ENCODE measurements at places on chromosomes 7 and 10.

DNA sequence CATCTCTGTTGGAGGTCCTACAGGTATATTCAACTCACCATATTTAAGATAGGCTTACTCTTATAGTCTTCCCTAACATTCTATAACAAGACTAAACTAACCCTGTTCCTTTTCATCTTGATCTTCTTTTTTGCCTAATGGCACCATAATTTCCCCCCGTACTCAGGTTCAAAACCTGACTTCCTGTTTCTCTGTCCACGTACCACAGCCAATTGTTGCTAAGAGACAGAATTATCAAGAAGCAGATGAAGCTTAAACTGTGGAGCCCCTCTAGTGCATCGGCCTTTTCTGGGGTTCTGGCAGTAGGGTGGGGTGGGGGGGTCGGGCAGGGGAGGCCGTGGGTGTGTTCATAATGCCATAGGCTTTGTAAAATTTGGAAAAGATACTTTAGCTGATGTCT lies 109.2 kb downstream of the EVX1 start:
- no peak for DNase-seq

DNA sequence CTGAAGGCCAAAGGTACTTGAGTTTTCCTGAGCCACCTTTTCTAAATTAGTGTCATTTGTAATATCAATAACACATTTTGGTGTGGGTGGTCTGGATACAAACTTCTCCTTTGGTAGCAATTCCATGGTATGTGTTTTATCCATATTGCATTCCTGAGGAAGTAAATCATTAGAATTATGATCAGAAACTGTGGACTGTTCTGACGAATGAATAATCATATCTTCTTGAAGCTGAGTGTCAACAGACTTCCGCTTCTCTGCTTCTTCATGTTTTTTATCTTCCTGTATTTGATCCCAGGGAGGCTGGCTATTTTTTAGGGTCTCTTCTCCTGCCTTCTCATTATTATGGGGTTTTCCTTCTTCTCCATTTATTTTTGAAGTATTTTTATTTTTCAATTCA lies 81.4 kb downstream of the NRBF2 start:
- no peak for DNase-seq

DNA sequence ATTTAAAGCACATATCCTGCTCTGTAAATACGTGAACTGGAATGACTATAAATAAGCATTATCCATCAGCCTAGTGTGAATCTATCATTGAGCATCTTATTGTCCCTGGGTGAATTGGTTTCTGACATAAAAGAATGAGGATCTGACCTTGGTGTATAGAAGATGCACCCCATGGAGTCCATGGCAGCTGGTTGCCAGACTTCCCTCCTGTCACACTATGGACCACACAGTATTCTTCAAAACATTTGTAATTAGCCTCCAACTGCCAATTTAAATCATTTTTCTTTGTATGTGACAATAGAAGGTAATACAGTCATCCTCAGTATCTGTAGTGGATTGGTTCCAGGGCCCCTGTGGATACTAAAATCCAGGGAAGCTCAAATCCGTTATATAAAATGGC lies 238.1 kb upstream of the ZWINT start:
- DNase-seq = no peak

GRCh38 chr7:98116656-98117461 lies 10.2 kb downstream of the LMTK2 start:
- DNase-seq = peak; percentile 30

- no peak for DNase-seq
These were observed 39.9 kb upstream of the DUSP5 start for GRCh38 chr10:110457851-110458250.

GRCh38 chr10:22351131-22351703 lies 5.9 kb downstream of the SPAG6 start:
- no peak for DNase-seq

DNA sequence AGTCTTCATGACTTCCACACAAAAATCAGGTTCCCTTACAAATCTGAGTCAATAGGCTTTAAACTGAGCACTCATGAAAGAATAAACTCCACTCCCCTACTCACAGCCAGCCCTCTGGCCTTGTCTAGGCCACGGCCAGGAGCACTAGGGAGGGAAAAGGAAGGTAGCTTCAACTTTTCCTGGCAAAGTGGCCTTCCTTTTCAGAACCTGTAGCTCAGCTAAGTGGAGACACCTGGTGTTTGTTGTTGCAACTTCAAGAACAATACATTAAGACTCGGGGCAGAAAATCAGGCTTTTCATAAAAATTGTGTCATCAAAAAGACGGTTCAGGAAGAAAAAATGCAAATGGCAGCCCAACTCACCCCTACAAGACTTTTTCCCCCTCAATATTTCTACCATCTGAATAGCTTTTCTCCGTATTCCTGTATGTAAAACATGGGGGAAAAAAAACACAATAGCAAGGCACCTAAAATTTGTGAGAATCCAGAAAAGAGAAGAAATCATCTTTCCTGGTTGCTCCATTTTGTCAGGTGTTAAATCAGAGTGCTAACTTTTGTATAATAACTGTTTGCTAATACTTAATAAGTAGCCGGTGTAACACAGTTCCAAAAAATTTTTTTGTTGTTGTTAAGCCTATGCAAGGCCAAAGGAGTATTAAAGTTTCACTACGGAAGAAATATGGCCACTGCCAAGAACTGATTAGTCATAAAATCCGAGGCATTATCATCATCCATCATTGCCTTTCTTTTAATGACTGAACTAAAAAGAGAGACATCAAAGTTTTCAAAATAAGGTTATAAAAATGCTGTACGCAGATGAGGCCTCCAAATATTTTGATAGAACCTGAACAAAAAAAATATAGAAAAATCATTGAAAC lies 66.2 kb upstream of the ARID5B start:
- DNase-seq = peak; percentile 76

GRCh38 chr10:24346877-24347519 lies 138.1 kb downstream of the KIAA1217 start:
- DNase-seq = no peak
